Esophagus muscularis mucosa (tissue), 4 donors: ENCODE measurements at places on chromosomes 2 and 18. TPM values are rescaled to one million over a fixed set of nuclear protein-coding genes. Genes with fewer than 3 reads are reported as not detected.

CNDP1 gene
- total RNA-seq, result not detected

RAB27B gene
- 2.5 TPM for total RNA-seq

AQP4 gene
- 0.33 TPM for total RNA-seq

CHRND gene
- total RNA-seq, result not detected

GKN2 gene
- total RNA-seq, result not detected

MROH2A gene
- not detected for total RNA-seq

MRPS5 gene
- total RNA-seq, result 46.6 TPM

GPR39 gene
- 0.13 TPM for total RNA-seq

FAM117B gene
- 2.8 TPM for total RNA-seq

SATB2 gene
- 2.2 TPM for total RNA-seq

DNA sequence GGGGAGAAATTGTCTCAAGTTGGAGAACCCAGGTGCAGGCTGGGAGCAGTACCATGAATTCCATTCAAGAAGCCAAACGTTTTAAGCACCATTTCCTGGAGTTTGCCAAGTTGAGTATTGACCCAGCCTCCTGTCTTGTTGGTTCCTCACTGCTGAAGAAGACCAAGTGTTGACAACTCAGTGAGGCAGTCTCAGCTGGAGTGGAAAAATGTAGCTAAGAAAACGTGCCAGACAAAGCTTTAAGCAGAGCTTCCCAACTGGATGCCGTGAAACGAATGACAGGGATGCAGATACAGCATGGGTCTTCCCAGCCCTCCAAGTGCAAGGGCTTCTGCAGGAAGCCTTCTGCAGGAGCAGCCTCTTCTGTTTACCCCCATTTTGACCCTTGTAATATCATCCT is 778 bp upstream of the INPP1 start:
- no peak for DNase-seq
- peaks cover 41% of the 10 kb centered on the region for H3K4me1 ChIP-seq
- H3K27ac ChIP-seq, result peak overlapping the region; percentile 97
- H3K27me3 ChIP-seq, result no peaks in the 10 kb centered on the region

- peaks cover 12% of the 10 kb centered on the region for H3K4me1 ChIP-seq
- DNase-seq, result no peak
- no peaks in the 10 kb centered on the region for H3K36me3 ChIP-seq
- H3K4me3 ChIP-seq, result no peak overlapping the region
Observed at GRCh38 chr2:238128061-238128440, 10.4 kb upstream of the KLHL30 start.

- peaks cover 5% of the 10 kb centered on the region for H3K4me1 ChIP-seq
- no peak overlapping the region for H3K4me3 ChIP-seq
- DNase-seq, result no peak
- no peaks in the 10 kb centered on the region for H3K27me3 ChIP-seq
- H3K27ac ChIP-seq, result no peak overlapping the region
Observed at GRCh38 chr18:32391126-32391525, 79.6 kb downstream of the GAREM1 start.

DNA sequence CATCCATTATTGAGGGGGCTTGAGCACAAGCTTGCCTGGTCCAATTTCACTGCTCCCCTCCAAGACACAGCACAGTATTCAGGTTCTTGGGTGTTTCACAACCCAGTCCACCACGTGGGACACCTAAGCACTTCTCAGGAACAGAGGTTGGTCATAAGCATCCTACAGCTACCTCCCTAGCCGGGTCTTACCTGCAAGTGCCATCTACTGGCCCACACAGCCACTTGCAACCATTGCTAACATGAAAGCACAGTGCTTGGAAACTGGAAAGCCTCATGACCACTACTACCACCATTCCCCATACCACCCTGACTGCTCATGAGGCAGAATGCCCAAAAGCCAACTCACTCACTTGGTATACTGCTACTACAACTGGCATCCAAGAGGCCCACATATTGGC is 105.7 kb upstream of the RPRM start:
- DNase-seq, result no peak
- H3K27me3 ChIP-seq, result no peaks in the 10 kb centered on the region
- H3K4me1 ChIP-seq, result no peaks in the 10 kb centered on the region
- no peaks in the 10 kb centered on the region for H3K36me3 ChIP-seq
- H3K4me3 ChIP-seq, result no peak overlapping the region

DNA sequence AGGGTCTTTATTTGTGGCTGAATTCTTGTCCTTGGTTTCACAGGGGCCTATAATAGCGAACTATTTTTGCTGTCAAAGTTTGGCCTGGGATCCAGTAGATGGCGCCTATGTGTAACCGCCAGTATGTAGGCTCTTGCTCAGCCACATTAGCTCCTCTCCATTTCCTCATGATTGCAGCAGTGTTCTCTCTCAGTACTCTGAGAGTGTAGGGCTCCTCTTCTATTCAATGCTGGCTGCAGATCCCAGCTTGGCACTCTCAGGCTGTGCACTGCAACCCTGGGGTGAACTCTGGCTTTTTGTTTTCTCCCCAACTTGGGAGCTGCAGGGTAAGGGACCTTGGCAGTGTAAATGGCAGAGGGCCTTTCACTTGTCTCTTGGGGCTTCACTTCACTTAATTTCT is 344.6 kb upstream of the CHAC2 start:
- no peak overlapping the region for H3K4me3 ChIP-seq
- no peak for DNase-seq
- H3K4me1 ChIP-seq, result no peaks in the 10 kb centered on the region
- no peak overlapping the region for H3K27ac ChIP-seq

- H3K27me3 ChIP-seq, result no peaks in the 10 kb centered on the region
- no peak overlapping the region for H3K27ac ChIP-seq
- H3K4me3 ChIP-seq, result no peak overlapping the region
- no peaks in the 10 kb centered on the region for H3K4me1 ChIP-seq
- no peaks in the 10 kb centered on the region for H3K36me3 ChIP-seq
Observed at GRCh38 chr18:23918395-23919032, 96.0 kb upstream of the TTC39C start.

GRCh38 chr2:132656266-132656975 is 13.6 kb downstream of the LYPD1 start:
- H3K27me3 ChIP-seq, result no peaks in the 10 kb centered on the region
- H3K4me3 ChIP-seq, result no peak overlapping the region
- H3K27ac ChIP-seq, result no peak overlapping the region
- H3K36me3 ChIP-seq, result no peaks in the 10 kb centered on the region
- DNase-seq, result no peak

DNA sequence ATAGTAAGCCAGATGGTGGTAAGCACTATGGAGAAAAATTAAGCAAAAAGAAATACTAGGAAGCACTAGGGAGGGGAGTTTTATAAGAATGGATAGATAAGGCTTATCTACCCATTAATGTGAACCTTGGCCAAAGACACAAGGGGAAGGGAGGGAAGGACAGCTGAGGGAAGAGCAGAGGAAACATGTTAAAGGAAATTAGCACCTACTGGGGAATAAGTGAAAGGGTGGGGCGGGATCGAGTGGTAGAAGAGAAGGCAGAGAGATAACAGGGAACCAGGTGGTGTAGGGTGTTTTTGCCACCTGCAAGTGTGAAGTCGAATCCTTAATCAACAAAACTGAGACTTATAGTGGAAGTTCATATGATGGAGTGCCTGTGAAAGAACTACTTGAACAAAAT is 1.7 kb downstream of the UNC80 start:
- peaks cover 11% of the 10 kb centered on the region for H3K4me1 ChIP-seq
- no peaks in the 10 kb centered on the region for H3K36me3 ChIP-seq
- H3K27ac ChIP-seq, result no peak overlapping the region
- no peak for DNase-seq
- H3K4me3 ChIP-seq, result no peak overlapping the region

DNA sequence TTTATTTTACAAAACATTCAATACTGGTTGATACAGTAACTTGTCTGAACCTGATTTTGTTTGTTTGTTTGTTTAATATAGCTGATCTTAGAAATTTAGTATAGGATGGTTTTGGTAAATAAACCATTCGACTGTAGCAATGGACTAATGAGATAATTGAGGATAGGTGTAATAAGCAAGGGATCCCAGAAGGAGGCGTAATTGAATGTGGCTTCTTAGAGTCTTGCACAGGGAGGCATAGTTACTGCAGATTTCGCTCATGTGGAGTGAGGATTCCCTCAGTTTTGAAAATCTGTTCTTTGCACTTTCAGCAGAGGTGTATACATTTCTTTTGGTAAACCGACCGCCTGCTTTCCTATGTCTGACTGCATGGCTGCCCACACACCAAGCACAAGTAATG is 709.6 kb downstream of the SOCS6 start:
- H3K27ac ChIP-seq, result no peak overlapping the region
- no peaks in the 10 kb centered on the region for H3K4me1 ChIP-seq
- H3K36me3 ChIP-seq, result no peaks in the 10 kb centered on the region
- DNase-seq, result no peak
- H3K27me3 ChIP-seq, result no peaks in the 10 kb centered on the region
- no peak overlapping the region for H3K4me3 ChIP-seq

GRCh38 chr2:236086971-236087465 is 81.2 kb downstream of the GBX2 start:
- no peaks in the 10 kb centered on the region for H3K27me3 ChIP-seq
- no peak for DNase-seq
- H3K36me3 ChIP-seq, result no peaks in the 10 kb centered on the region
- H3K27ac ChIP-seq, result no peak overlapping the region

GRCh38 chr2:57880967-57881366 is 165.6 kb upstream of the VRK2 start:
- H3K27ac ChIP-seq, result no peak overlapping the region
- H3K36me3 ChIP-seq, result no peaks in the 10 kb centered on the region
- H3K4me3 ChIP-seq, result no peak overlapping the region
- no peak for DNase-seq
- H3K27me3 ChIP-seq, result no peaks in the 10 kb centered on the region

DNA sequence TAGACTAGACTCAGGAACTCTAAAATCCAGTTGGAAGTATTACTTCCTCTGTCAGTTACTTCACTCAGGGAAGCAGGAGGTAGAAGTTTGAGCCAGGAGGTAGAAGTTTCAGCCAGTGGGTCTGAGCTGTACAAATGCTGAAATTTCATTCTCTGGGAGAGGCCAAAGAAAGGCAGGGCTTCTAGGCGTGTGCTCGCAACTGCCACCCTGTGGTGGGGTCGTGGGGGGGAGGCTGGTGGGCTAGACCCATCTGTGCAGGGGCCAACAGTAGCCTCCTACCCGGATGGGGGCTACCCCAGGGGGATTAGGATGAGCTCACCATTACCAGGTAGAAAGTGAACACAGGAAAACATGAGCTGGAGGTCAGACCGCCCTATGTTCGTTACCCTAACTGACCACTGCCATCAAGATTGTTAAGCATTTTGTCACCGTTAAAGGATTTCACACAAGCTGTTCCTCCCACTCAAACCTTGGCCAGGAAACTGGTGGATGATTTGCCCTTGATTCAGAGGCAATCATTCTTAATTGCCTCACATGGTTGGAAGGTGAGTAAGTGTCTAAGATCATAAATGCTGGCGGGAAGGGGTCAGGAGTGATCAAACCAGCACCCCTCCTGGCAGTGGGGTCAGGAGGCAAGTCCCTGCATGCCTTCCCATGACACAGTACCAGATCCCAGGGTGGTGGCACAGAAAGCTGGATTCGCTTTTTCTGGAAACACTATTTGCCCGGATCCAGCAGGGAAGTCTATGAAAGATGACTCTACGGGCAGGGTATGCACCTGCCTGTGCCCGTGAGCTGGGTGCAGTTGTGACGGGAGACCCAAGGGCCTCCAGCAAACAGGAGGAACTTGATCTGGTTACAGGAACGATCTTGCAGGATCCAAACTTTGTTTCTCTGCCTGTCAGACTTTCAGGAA is 5.2 kb upstream of the FHL2 start:
- DNase-seq, result no peak
- H3K36me3 ChIP-seq, result peaks cover 7% of the 10 kb centered on the region
- H3K27me3 ChIP-seq, result no peaks in the 10 kb centered on the region
- H3K4me1 ChIP-seq, result peaks cover 14% of the 10 kb centered on the region
- no peak overlapping the region for H3K4me3 ChIP-seq

DNA sequence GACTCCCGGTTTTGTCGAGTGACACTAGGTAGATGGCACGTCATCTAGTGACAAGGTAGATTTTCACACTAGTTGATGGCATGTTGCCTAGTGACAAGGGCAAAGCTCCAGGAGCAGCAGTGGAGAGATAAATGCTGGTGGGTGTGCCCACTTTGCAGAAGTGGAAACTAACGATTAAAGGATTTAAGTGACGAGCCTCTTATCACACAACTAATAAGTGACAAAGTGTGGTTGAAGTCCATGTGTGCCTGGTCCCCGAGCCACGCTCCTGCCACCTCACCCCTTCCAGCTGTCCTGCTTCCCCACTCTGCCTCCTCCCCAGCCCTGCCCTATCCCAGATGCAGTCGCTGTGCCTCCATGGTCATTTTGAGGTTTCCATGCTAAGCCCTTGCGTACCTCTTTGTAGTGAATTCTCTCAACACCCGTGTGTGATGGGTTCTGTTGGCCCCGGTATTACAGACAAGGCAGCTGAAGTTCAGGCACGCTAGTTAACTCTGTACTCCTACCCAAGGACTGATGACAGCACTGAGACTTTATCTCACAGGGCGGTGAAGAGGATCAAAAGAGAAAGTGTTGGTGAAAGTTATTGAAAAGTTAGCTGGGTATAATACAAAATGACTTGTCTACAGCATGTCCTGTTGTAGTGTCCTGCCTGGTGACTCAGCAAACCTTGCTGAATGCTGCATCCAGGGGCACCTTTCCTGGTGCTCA is 113.4 kb upstream of the GLI2 start:
- no peaks in the 10 kb centered on the region for H3K27me3 ChIP-seq
- H3K4me1 ChIP-seq, result no peaks in the 10 kb centered on the region

DNA sequence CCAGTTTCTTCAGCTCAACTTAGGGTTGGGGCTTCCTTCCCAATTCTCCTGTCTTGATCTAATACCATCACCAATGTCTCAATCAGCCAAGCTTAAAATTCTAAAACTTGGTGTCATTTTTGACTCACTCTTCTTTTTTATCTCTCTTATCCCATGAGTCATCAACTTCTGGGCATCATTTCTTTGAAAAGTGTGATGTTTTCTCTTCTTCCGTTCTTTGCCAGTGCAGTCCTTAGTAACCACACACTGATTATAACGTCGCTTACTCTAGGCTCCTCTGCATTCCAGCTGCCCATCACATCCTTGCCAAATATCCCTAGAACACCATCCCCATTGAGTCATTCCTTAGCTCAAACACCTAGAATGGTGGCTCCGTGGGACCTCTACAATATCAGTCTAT is 27.4 kb upstream of the MRO start:
- no peak overlapping the region for H3K4me3 ChIP-seq
- H3K4me1 ChIP-seq, result peaks cover 17% of the 10 kb centered on the region
- H3K36me3 ChIP-seq, result no peaks in the 10 kb centered on the region
- H3K27me3 ChIP-seq, result no peaks in the 10 kb centered on the region
- H3K27ac ChIP-seq, result no peak overlapping the region

GRCh38 chr2:172253190-172254052 is 150.7 kb upstream of the DLX2 start:
- no peak for DNase-seq
- no peak overlapping the region for H3K4me3 ChIP-seq
- no peaks in the 10 kb centered on the region for H3K27me3 ChIP-seq
- no peaks in the 10 kb centered on the region for H3K4me1 ChIP-seq
- H3K27ac ChIP-seq, result no peak overlapping the region

GRCh38 chr18:35949903-35950627 is 22.4 kb upstream of the RMP24 start:
- no peak for DNase-seq
- peak overlapping the region; percentile 76 for H3K27ac ChIP-seq
- H3K27me3 ChIP-seq, result no peaks in the 10 kb centered on the region

GRCh38 chr2:63977904-63978303 is 41.3 kb downstream of the VPS54 start:
- no peak overlapping the region for H3K27ac ChIP-seq
- DNase-seq, result no peak
- H3K4me1 ChIP-seq, result no peaks in the 10 kb centered on the region

GRCh38 chr2:1687254-1687653 is 57.1 kb downstream of the PXDN start:
- H3K36me3 ChIP-seq, result no peaks in the 10 kb centered on the region
- H3K27me3 ChIP-seq, result no peaks in the 10 kb centered on the region
- no peak overlapping the region for H3K4me3 ChIP-seq

GRCh38 chr2:10410001-10410822 is 37.9 kb downstream of the ODC1 start:
- DNase-seq, result no peak
- H3K4me3 ChIP-seq, result no peak overlapping the region
- H3K4me1 ChIP-seq, result peaks cover 51% of the 10 kb centered on the region
